GM13977 (cell line): ENCODE measurements at places on chromosomes 2 and 18.

DNA sequence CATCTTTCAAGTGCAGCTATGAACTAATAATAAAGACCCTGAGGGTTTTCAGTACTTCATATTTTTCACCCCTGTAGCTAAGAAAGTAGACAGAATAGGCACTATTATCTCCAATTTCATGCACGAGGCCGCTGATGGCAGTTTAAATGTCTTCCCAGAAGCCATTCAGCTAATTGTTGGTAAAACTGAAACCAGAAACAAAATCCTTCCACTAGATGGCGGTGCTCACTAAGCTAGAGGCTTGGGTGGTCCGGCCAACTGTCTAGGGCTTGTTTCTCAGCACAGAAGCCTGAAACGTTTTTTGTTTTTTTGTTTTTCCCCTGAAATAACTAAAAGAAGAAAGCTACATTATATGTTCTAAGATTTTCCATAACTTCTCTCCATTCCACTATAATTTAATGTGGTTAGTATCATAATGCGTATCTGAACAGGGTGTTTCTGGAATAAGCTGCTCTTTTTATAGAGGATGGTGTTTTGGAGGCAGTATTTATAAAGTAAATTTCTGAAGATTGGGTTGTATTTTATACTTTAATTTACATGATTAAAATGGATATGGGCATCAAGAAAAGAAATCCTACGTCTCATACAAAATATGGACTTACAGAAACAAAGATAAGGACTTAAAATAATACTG lies 159.4 kb downstream of the PIK3C3 start:
- peak; percentile 31 for DNase-seq

DNA sequence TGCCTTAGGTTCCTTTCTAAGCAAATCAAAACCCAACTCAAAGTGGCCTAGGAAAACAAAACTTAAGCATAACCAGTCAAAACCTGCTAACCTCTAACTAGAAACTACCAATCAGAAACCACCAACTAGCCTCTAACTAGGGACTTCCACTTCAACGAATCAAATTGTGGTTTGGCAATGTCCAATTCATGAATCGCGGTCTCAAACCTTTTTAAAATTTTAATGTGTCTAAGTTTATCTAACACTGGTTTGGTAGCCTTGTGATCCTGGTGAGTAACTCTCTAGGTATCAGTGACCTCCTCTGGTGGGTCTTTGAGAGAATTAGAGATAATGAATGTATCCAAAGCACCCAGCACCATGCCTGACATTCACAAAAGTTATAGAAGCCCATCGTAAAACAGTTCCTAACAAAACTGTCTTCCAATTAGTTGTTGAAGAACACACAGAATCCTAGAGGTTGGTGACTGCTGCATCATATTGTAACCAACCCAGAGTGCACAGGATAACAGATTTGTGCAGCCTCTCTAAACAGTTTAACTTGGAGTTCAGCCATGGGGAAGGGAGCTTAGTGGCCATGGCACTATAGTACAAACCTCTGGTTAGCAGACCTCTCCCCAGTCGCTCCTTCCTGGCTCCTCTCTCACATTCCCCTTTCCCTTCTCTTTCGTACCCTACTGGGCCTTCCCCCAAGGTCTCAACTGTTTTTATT lies 45.2 kb upstream of the B3GNT2 start:
- DNase-seq = no peak

GRCh38 chr2:142879151-142879550 lies 1.7 kb downstream of the KYNU start:
- no peak for DNase-seq

GRCh38 chr2:70855667-70856066 lies 20.1 kb upstream of the CD207 start:
- no peak for DNase-seq

GRCh38 chr2:10402062-10402585 lies 46.0 kb downstream of the ODC1 start:
- no peak for DNase-seq

DNA sequence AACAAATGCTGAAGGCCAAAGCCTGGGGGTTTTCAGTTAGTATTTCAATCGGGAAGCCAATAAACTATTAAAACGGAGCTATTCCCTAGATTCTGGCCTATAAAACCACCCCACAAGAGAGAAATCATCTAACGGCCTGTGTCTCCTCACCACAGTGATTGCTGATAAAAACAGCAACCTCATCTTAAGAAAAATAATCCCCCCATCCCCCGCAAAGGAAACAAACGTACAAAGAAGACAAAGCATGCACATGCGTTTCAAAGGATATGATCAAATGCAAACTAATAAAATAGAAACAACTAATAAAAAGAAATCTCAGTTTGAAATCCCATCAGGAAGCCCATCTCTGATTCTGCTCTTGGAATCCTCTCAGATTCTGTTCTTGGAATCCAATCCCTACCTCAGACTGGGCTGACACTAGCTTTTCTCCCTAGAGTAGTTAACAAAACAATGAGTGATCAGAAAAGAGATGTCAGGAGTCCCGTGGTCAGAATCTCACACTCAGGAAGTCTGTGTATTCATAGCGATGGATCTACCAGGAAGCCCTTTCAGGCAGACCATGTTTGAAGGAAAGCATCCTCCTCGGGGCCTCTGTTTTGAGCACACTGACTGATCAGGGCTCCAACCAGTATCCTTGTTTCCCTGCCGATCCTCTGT lies 150.7 kb downstream of the THADA start:
- no peak for DNase-seq
